ENCODE measurements at places on chromosomes 5 and 9. TPM values are rescaled to one million over a fixed set of nuclear protein-coding genes. Genes with fewer than 3 reads are reported as not detected.

Gene KIF2A
- total RNA-seq, result 33.9 TPM

GRCh38 chr5:53334431-53334941 is 145.9 kb upstream of the FST start:
- no peak for DNase-seq

Gene FOXD4L3
- total RNA-seq, result not detected

DNA sequence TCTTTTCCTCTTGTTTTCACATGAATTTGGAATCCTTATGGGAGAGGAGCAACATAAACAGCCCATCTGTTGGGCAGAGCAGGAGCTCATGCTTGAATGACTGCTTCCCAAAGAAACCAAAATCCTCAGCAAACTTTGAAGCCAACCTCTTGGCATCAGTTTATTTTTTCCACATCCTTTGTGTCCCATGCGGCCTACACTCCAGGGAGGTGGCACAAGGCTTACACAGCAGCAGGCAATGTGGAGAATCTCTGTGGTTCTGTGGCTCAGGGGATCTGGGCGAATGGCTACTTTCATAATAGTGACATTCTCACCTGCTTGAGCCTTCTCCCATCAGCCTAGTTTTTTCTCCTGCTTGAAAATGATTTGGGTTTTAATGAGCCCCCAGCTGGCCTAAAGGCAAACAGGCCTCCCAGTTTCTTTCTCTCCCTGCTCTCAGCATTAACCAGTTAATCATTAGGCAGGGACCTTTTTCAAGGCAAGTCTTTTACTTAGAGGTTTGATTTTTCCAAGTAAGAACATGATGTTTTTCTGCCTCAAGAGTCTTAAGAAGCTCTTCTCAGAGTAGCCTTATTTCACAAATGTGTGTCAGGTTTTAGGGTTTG is 370.3 kb downstream of the ARHGEF28 start:
- DNase-seq, result no peak

Gene DIPK1B
- total RNA-seq, result 7.3 TPM

GRCh38 chr5:93294996-93295395 is 286.0 kb downstream of the NR2F1-AS1 start:
- DNase-seq, result no peak

Data from aorta (tissue), 5 donors.